ENCODE measurements at places on chromosomes 4 and X.

GRCh38 chr4:5630762-5631161, 77.6 kb downstream of the EVC2 start:
- DNase-seq: no peak

- DNase-seq: no peak
These were observed 35.6 kb upstream of the CDKN2AIP start for GRCh38 chr4:183408796-183409195.

DNA sequence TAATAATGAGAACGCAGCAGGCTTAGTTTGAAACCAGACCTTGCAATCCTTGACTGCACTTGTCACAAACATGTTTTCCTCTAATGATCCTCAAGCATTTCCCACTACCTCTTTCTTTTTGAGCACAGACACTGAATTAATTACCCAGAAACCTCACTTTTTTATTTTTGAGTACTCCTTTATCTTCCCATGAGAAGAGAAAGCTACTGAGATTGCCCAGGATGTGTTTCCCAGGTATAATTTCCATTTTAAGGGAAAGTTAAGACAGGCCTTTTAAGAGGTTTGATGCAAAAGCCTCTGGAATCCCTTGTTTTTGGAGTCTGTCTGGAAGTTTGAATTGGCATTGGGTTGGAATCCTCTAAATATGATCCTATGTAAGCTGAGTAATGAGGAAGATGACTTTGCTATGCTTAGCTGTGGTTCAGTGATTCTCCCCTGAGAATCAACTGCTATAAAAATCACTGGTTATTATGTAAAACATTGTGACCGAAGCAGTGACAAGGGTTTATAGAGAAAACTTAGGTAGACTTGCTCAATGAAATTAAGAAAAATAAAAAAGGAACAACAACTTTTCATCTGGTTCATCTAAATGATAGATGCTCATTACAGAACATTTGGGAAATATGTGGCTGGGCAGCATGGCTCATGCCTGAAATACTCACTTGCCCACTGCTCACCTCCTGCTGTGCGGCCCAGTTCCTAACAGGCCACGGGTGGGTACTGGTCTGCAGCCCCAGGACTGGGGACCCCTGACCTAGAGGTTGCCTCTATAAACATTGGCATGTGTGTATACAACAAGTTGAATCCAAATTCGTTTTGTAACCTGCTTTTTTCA, 10.8 kb upstream of the RHOH start:
- DNase-seq: no peak

GRCh38 chr4:110615353-110616237, 7.3 kb downstream of the PITX2 start:
- no peak for DNase-seq

DNA sequence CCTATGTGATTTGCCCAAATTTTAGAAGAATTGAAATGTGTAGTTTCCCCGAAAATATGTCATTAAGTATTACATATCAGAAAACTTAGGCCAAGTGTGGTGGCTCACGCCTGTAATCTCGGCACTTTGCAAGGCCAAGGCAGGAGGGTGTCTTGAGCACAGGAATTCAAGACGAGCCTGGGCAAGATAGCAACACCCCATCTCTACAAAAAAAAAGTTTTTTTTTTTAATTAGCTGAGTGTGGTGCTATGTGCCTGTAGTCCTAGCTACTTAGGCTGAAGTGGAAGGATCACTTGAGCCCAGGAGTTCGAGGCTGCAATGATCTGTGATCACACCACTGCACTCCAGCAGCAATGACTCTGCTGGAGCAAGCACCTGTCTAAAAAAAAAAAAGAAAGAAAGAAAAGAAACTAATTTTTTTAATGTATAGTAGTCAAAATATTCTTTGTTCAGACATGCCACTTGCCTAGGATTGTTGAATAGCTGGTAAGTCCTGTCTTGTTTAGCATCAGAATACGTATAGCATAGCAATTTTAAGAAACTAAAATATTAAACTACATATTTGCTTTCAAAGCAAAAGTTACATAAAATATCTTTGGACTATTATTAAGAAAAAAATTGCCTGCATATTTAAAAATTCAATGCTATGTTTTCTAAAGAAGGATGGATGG, 40.1 kb upstream of the GAB1 start:
- DNase-seq: no peak

GRCh38 chr4:168263039-168263438, 55.5 kb downstream of the DDX60 start:
- DNase-seq: no peak

DNA sequence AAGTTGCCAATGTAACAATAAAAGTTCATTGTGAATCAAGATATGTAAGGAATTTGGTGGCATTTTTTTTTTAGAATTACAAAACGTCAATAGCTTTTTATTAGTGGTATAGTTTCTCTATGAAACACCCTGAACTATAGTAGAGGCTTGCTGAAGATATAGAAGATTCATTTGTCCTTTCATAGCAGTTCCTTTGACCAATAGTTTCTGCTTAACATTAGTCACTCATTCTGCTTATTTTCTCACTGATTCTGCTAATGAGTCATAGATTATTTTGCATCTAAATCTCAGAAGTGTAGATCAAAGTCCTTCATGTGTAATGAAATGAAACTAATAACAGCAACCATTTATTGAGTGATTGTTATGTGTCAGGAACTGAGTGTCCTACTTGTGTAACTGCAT, 205.0 kb upstream of the TET2 start:
- no peak for DNase-seq

GRCh38 chrX:65997978-65998717, 41.7 kb downstream of the VSIG4 start:
- DNase-seq: no peak
